ENCODE measurements at places on chromosomes 6 and 20. TPM values are rescaled to one million over a fixed set of nuclear protein-coding genes. Genes with fewer than 3 reads are reported as not detected.

- no peak for DNase-seq
Measured at GRCh38 chr6:67064323-67064722, 1357.3 kb upstream of the EYS start.

TMEM74B gene
- not detected for total RNA-seq

DNA sequence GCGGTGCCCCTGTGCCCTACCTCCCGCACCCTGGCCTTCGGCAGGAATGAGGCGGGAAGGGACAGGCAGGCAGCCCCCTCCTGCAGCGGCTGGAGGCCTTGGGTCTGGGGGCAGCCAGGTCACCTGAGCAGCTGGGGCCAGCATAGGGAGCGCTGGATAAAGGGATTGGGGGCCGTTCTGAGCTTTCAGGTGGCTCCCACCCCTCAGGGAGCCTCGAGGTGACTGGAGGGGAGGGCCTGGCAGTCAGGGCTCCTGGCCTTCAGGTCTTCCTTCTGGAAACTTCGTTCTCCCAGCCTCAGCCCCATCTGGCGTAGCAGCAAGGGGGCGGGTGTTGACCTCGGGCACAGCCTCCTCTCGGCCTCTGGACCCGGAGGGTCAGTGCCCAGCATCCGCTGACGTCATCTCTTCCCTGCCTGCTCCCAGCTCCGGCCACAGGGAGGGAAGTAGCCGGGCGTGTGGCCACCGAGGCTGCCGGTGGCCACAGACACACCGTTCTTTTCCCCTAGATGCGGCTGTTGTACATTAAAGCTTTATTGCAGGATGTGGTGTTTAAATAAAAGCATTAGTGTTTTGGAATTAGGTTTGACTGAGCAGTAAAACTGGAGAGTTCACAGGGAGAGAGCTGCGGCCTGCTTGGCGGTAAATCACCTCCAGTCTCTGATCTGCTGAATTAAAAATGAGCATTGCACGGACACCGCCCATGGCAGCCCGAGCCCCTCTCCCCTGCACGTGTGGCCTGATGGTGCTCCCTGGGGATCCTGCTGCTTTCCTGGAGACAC is 80.0 kb upstream of the GATA5 start:
- no peak for DNase-seq

RPS21 gene
- 2,013 TPM for total RNA-seq

DNA sequence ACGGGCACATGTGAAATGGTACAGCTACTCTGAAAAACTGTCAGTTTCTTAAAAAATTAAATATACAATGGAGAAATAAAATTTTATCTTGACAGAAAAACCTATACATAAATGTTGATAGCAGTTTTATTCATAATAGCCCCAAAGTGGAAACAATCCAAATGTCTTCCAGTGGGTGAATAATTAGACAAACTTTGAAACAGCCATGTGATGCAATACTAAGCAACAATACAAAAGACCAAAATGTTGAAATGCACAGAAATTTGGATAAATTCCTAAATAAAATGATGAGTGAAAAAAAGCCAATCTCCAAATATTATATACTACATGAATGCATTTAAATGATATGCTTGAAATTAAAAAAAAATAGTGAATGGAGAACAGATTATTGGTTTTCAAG is 523.1 kb downstream of the HTR1B start:
- no peak for DNase-seq

DNA sequence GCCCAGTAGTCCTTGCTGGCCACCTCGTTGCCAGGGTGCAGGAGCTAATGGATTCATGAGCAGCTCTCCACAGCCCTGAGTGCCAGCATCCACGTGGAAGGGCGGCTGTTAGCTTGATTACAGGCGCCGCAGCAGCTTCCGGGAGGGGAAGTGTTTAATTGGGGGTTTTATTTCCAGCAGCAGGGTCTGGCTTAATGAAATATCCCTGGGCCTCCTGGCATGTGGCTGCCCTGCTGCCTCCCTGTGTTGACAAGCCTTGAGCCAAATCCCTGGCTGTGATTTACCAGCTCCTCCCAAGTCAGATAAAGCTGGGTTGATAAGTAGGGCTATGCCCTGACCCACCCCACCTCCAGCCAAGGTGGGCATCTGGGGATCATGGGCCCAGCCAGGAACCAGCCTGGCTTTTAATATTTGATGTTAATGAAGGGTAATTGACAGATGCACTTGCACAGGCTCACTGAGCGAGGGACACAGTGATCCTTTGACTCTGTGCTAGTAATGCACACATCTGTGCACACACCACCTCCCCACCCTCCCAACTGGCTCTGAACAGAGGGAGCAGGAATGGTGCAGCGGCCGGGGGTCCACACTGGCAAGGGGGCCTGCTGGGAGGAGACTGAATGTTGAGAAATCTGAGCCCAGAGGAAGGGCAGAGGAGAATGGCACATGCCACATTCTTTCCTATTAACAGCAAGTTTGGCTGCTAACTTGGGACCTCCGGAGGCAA is 13.6 kb downstream of the GLP1R start:
- DNase-seq = no peak

DNA sequence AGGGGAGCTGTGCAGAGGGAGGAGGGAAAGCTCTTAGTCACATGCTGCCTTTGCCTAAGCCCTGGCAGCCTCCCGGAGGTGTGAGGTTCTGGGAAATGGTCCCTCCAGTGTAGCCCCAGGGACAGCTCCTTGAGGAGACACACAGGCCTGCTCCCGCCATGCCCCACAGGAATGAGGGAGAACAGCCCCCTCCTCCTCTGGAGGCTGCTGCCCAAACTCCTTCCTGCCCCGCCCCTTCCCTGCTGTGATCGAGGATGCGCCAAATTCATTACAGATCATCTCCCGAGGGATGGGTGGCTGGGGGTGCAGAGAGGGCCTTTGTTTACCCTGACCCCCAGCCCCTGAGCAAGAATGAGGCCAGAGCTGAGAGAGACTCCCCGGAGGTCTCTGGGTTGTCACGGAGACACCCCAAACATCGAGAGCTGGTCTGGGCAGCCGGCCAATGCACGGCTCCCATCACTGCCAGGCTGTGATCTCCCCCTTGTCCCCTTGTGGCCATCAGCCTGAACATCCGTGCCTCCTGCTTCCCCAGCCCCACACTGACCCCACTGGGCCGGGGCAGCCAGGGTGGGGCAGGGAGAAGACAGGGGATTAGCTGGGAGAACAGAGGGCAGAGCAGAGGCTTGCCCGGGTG is 8.4 kb downstream of the CYP21A2 start:
- DNase-seq = no peak

DNA sequence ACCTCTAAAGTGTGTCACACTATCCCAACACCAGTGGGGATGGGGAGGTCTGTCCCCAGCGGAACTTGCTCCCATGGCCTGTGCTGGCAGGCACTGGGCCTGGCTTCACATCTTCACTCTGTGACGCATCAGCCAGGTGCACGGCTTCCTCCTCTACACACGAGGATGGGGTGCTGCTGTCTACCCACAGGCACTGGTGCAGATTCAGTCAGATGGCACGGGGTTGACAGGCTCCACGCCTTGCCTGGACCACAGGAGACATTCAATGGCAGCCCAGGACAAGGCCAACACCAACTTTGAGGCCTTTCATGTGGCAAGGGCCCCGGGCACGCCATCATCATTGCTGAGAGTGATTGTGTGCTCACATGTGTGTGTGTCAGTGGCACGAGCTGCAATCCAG is 92.4 kb downstream of the TMEM242 start:
- DNase-seq = no peak

- no peak for DNase-seq
Measured at GRCh38 chr6:89239338-89239737, 22.2 kb upstream of the GABRR1 start.

DNA sequence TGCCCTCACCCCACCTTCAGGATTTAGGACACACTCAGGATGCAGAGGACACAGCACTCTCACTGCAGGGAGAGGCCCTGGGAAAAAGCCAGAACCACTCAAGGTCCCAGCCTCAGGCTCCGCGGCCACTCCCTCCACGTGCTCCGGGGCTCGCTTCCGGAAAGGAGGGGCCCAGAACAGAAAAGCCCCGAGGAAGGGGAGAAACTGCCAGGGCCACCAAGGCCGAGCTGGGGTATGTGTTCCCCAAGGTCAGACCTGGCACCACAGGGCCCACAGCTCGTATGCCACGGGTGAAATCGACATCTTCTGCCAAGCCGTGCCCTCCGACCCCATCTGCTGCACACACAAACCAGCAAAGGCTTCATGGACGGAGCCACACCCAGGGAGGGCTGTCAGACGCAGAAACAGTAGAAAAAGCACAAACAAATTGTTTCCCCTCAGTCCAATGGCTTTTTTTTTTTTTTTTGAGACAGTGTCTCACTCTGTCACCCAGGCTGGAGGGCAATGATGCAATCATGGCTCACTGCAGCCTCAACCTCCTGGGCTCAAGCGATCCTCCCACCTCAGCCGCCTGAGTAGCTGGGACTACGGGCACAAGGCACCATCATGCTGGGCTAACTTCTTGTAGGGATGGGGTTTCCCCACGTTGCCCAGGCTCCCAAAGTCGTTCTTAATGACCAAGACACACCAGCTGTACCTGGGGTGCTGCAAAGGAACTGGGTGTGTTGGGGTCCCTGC is 33.4 kb downstream of the SLC2A4RG start:
- no peak for DNase-seq

- no peak for DNase-seq
Measured at GRCh38 chr20:271069-271468, 13.5 kb downstream of the DEFB132 start.

PTK7 gene
- 45.4 TPM for total RNA-seq

AKAP12 gene
- 31.4 TPM for total RNA-seq

SSR1 gene
- total RNA-seq = 146 TPM

ECT2L gene
- not detected for total RNA-seq

DNA sequence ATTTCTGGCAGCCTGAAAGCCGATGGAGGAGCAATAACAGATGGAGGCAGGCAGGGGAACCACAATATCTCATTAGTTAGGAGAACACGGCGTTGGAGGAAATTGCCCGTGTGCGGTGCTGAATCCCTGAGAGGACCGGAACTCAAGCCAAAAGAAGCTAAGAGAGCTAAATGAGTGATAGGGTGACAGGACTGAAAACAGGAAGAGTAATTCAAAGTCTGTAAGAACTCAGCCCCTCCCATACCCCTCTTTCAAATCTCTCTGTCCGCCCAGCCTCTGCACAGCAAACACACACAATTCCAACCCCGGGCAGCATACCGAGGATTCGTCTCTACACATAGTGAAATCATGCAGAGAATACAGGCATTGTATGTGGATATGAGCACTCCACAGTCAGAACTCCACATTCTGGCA is 2.6 kb upstream of the IPCEF1 start:
- DNase-seq = no peak

- no peak for DNase-seq
Measured at GRCh38 chr6:168545428-168545827, 104.4 kb downstream of the SMOC2 start.

DNA sequence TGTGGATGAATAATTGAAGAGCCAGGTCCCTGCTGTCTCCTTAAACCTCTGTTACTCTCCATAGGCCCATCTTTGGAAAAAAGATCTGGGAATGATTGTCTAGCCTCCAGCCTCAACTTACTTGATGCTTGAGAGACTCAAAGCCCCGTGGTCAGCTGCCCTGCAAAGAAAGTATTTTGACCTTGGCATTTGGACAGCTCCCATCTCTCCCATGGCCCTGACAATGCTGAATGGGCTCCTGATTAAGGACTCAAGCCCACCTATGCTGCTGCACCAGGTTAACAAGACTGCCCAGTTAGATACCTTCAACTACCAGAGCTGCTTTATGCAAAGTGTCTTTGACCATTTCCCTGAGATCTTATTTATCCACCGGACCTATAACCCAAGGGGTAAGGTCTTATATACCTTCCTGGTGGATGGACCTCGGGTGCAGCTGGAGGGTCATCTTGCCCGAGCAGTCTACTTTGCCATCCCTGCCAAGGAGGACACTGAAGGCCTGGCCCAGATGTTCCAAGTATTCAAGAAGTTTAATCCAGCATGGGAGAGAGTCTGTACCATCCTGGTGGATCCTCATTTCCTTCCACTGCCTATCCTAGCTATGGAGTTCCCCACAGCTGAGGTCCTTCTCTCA is 1.6 kb downstream of the ZSWIM1 start:
- no peak for DNase-seq

FNDC11 gene
- 8.2 TPM for total RNA-seq

DNA sequence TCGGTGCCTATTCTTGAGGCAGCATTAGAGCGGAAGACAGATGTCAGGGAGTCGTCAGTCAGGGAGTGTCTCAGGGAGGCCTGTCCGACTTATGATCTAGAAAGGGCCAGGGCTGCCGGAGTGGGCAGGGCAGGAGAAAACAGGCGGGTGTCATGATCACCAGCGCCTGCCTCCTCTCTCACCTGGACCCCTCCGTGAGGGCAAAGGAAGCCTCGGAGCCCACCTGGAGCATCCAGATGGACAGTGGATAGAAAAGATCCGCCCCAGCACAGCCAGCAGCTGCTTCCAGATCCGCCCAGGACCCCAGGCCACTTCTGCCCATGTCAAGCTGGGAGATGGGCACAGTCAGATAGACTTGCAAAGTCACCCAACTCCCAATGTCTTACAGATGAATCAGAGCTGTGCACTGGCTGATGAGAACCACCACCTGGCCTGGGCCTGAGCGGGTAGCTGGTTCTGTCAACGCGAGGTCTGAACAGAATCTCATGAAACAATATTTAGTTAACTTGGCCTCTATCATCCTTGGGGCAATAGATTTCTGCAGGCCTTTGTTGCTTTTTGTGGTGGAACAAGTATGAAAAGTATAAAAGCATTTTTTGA is 22.2 kb downstream of the PSMG4 start:
- DNase-seq = no peak

GRCh38 chr20:57713951-57714350 is 4.1 kb upstream of the PMEPA1 start:
- no peak for DNase-seq

GRCh38 chr6:95548188-95548786 is 29.0 kb upstream of the MANEA start:
- DNase-seq = no peak

RBM24 gene
- total RNA-seq = 2.4 TPM

DNA sequence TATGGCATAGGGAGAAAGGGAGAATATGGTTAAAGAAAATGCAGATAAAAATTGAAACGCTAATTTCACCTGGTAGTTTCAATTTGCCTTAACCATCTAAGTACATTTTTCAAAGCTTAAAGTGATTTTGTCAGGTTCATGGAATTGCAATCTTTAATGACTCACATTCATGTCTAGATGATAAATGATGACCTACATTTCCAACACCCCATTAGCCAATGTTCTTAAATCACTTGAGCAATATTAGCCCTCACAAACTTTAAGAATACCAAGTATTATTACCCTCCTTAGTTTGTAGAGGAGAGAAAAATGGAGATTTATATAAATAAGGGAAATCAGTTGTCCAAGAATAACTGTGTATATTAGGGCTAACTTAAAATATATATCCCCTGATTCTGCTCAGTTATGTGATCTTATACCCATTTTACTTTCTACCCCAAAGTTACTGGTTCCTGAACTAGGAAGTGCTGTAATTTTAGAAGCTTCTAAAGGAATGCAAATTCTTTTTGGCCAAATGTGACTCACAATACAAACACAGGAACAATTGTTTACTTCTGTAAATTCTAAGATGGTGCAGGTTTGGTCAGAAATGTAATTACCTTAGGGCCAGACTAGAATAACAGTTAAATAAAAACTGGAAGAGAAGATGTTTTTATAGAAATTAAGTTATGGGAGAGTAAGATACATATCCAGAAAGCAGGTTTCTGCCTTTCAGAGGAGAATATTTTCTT is 34.5 kb downstream of the TPBG start:
- peak; percentile 48 for DNase-seq

DEFB116 gene
- total RNA-seq = not detected
